ENCODE measurements at places on chromosomes 5 and 9. TPM values are rescaled to one million over a fixed set of nuclear protein-coding genes. Genes with fewer than 3 reads are reported as not detected.

- no peak for DNase-seq
These were observed 231.0 kb downstream of the ESM1 start for GRCh38 chr5:54754420-54754819.

GRCh38 chr9:94600258-94600657, 6.6 kb upstream of the FBP2 start:
- no peak for DNase-seq

DNA sequence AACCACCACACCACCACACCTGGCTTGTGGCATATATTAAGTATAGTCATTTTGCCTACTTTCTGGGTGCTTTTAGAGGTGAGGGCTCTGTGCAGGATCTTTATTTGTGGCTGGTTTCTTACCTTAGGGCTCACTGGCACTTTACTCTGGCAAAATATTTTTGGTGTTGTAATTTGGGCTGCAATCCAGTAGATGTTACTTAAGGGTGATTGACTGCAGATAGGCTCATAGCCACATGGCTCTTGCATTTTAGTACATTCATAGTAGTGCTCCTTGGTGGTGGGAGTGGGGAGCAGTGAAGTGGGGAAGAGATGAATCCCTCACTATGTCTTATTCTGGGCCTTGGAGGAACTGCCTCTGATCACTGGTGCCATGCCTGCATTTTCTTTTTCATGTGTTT, 376.1 kb upstream of the GRIN3A start:
- no peak for DNase-seq

Gene PCDH12
- 2.0 TPM for total RNA-seq

Measured in suprapubic skin (tissue), 4 donors.